ENCODE measurements at places on chromosomes 2 and 18.

DNA sequence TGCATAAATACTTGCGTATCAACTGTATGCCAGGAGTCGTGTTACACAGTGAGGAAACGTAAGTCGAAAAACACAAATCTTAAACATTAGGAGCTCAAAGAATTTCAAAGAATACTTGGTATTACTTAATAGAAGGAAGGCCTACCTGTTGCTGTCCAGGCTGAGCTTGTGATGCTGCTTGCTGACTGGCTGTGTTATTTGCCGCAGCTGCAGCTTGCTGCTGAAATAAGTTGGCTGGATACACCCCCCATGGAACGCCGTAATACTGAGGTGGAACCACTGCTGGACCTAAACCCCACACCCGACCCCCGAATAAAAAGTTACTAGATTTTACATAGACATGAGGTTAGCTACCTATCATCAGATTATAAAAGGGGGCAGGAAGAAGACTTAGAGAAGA lies 56.4 kb downstream of the PUM2 start:
- DNase-seq = no peak

- DNase-seq = no peak
These were observed 20.1 kb downstream of the SLC66A3 start for GRCh38 chr2:11175293-11175795.

DNA sequence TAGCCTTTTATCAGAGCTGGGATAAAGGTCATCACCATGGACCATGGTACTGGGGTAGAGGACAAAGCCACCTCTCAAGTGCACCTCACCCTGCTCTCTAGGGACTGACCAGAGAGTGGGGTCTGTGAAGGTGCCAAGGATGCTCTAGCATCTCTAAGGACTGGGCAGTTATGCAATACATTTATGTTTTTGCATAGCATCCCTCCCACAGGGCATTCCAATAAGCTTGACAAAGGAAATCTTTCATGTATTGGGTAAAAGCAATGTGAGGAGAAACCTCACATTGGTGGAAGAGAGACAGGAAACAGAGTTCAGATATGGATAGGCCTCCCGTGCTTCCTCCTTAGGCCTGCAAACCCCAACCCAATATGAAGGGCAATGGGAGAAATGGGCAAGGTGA lies 31.6 kb downstream of the STK39 start:
- DNase-seq = no peak

GRCh38 chr2:106961328-106961727 lies 75.4 kb upstream of the ST6GAL2 start:
- DNase-seq = no peak

DNA sequence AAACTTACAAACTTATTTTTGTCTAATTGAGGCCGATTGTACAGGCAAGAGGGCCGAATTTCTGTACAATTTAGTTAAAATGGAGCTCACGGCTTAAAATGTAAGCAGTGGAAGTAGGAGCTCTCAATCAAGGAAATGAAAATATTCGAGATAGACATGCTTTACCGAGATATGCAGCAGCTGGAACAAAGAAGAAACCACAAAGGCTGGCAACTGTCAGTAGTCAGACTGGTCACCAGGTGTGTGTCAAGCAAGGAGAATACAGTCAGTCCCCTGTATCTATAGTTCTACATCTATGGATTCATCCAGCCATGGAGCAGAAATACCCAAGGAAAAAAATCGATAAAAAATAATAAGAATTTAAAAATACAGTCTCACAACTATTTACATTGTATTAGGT lies 122.6 kb downstream of the WDSUB1 start:
- DNase-seq = no peak

GRCh38 chr2:5959836-5960820 lies 267.9 kb downstream of the SOX11 start:
- no peak for DNase-seq

DNA sequence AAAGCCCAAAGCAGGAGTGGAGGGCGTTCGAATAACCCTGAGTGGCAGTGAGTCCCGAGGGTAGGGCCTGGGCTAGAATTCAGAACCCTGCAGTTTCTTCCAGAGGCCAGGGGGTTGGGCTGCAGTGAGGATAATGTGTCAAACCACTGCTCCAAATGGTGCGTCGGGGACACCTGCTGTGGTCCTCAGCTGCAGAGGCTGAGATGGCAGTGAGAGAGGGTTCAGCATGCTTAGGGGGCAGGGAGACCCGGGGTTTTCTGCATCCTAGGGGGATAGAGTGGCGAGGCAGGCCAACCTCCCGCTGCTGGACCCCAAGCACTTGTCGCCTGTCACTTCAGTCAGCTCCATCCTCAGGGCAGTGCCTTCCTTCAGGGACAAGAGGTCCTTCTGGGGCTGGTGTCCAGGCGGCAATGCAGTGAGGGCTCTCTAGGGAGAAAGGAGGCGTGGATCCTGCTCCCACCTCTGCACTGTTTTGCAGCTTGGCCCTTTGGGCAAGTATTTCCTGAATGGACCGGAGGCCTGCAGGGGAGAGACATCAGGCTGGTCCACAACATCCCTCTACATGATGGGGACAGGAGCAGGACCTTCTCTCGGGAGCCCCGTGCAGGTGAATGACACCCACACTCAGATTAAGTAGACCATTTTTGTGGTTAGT lies 8.4 kb upstream of the NTSR2 start:
- DNase-seq = no peak

DNA sequence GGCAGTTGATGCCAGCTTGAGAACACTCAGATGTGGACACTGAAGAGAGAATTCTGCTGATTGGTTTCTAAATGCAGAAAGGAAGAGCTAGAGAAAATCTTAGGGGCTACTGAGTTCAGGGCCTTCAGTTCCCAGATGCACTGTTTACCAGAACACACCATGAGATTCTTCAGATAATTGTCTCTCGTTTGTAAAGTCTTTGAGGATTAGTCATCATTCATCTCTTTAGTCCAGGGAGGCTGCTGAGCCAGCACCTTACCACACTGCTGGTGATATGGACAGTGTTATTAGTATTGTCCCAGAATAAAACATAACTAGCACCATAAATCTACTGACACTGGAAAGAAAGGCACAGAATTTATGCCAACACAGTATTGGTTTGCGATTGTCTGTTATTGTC lies 690.8 kb upstream of the CELF4 start:
- no peak for DNase-seq

- peak; percentile 78 for DNase-seq
These were observed at the start of gene TUBB6 for GRCh38 chr18:12307701-12308385. Gene TUBB6, plus strand, starts transcription at chr18:12308241. Its CDS starts 52 bp downstream, at chr18:12308293.

GRCh38 chr2:42913280-42913878 lies 121.0 kb upstream of the HAAO start:
- DNase-seq = no peak

- no peak for DNase-seq
These were observed 29.1 kb downstream of the RTP5 start for GRCh38 chr2:241898463-241899270.

- no peak for DNase-seq
These were observed 51.5 kb downstream of the HAUS1 start for GRCh38 chr18:46155641-46156051.

DNA sequence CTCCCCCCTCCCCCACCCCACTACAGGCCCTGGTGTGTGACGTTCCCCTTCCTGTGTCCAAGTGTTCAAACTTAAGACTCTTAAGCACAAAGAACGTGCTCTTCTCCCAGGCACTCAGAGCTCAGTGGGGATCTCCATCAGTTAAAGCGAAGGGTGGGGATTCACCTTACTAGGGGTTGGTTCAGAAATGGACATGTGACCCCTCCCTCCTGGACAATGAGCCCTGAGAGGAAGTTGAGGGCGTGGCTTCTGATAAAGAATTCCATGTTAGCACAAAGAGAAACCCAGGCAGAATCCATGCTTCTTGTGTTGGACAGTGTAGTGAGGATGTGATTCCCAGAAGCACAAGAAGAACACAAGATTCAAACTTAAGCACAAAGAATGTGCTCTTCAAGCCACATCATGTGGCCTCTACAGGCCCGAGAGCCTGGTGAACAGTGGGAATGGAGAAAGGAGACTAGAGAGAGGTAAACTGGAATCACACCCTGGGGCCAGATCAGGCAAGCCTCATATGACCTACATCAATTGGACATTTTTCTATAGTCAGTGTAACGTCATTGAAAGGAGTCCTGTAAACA lies 78.1 kb upstream of the TTC39C start:
- no peak for DNase-seq

GRCh38 chr18:60746919-60747318 lies 374.3 kb upstream of the MC4R start:
- no peak for DNase-seq

DNA sequence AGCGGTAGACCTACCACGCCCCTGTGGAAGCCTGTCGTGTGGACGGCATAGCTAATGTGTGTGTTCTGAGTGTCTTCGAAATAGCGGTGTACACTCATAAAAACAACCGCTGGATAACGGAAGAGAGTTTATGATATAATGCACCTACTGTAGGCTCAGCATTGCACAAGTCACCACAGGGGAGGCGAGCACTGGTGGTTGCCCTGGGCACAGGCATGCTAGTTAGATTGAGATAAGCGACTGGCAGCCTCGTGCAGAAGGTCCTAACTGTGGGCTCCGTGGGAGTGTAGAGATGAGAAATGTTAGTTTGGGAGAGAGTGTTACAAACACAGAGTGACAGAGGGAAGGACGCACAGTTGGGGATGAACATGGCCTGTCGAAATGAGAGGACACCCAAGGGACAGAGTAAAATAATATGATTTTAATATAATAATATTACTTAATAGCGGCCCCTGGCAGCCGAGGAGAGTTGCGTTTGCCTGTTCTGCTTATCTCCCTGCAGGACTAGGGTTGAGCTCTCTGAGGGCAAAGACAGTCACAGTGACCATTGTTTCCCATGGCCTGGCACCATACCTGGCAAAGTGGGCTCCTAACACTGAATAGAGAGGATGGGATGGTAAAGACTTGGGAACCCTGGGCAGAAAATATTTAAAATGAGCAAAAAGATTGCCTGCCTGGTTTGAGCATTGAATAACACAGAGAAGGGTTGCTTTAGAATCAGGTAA lies 204.2 kb downstream of the GBX2 start:
- no peak for DNase-seq

DNA sequence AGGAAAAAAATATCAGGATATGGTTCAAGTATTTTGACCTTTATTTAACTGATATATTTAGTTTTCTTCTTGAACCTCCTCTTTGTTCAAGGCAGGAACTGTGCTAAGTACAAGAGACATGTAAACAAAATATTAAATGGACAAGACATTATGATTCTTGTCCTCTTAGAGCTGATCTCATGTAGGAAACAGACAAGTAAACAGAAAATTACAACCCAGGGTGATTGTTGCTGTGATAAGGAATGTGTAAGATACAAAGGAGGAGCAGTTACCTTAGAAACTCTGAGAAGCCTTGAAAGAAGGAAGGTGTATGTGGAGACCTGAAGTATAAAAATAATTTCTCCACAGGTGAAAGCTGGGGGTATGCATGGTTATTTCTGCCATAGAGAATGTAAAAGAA lies 12.9 kb downstream of the RBM45 start:
- DNase-seq = peak; percentile 30

DNA sequence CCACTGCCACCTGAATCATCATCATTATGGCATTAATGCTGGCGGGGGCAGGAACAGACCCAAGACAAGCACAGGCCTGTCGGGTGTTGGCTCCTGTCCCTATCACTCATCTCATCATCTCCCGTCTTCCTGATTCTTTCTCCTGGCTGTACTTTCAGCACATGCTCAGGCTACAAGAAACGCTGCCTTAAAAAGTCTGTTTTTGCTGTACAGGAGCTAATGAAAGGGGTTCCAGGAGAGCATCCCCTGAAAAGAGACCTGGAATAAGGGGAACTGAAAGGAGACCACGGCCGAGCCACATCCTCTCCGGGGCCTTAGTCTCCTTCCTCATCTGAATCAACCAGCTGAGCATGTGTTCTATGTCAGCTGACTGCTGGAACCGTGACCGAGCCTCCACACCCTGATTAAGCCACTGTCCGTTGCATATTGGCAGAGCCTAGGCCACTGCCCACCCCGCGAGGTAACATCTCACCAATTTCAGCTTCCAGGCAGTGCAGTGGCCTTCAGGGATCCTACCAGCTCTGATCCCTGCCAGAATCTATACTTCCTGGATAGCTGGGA lies 62.6 kb downstream of the DNMT3A start:
- no peak for DNase-seq

DNA sequence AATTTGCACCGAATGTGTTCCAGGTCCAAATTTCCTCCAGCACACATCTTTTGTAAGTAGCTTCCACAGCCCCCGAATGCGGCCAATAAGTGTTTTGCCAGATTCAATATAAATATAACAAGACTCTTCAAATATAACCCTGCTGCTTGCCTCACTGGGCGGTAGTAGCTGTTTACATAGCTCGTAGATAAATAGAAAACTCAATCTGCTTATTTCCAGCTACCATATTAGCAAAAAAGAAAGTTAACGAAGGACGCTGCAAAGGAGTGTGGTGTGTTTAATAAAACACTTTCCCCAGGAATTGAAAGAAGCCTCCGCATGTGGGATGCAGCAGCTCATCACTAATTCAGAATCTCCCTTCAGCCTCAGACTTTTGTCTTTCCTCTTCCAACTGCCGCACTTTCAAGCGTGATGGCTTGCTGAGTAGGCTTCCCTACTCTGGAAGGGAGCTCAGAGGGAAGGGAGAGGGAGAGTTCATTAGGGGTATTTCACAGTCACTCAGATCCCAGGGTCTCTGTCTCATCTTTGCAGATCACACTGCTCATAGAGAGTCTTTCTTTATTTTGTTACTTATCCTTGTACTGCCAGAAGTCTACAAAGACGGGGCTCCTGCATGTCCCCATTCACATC lies 367.0 kb downstream of the RND3 start:
- DNase-seq = peak; percentile 38

DNA sequence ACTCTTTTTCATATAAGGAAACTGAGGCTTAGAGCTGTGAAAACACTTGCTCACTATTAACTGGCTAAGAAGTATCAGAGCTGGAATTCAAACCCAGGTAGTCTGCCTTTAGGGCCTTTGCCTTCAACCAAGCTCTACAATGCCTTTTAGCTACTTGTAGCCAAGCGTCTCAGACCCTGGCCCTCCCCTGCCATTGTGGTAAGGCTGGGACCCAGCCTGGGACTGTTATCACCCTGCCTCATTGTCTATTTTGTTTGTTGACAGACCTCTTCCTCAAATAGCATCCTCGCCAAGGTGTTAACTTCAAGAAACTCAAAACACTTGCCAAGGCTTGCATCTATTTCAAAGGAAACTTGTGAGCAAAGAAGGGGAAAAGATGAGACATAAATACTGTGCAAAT lies 76.7 kb upstream of the CD28 start:
- no peak for DNase-seq

DNA sequence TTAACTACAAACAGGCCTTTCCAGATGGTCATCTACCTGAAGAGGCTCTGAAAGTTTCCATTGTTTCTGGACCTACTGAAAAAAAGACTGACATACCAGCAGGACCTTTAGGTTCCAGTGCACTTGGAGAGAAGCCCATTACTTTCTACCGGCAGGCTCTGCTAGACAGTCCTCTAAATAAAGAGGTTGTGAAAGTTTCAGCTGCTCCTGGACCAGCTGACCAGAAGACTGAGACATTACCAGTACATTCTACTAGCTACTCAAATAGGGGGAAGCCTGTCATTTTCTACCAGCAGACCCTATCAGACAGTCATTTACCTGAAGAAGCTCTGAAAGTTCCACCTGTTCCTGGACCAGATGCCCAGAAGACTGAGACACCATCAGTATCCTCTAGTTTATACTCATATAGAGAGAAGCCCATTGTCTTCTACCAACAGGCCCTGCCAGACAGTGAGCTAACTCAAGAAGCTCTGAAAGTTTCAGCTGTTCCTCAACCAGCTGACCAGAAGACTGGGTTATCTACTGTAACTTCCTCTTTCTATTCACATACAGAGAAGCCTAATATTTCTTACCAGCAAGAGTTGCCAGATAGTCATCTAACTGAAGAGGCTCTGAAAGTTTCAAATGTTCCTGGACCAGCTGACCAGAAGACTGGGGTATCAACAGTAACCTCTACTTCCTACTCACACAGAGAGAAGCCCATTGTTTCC lies 65.8 kb downstream of the ALMS1 start:
- no peak for DNase-seq

- no peak for DNase-seq
These were observed 84.9 kb downstream of the SOX11 start for GRCh38 chr2:5777131-5777535.
